ENCODE measurements at places on chromosomes 1 and 21.

DNA sequence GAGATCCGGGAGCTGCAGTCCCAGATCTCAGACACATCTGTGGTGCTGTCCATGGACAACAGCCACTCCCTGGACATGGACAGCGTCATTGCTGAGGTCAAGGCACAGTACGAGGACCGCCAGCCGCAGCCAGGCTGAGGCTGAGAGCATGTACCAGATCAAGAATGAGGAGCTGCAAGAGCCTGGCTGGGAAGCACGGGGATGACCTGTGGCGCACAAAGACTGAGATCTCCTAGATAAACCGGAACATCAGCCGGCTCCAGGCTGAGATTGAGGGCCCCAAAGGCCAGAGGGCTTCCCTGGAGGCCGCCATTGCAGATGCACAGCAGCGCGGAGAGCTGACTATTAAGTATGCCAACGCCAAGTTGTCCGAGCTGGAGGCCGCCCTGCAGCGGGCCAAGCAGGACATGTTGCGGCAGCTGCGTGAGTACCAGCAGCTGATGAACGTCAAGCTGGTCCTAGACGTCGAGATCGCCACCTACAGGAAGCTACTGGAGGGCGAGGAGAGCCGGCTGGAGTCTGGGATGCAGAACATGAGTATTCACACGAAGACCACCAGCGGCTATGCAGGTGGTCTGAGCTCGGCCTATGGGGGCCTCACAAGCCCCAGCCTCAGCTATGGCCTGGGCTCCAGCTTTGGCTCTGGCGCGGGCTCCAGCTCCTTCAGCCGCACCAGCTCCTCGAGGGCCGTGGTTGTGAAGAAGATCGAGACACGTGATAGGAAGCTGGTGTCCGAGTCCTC lies 25.5 kb downstream of the ETV3L start:
- no peak for DNase-seq

DNA sequence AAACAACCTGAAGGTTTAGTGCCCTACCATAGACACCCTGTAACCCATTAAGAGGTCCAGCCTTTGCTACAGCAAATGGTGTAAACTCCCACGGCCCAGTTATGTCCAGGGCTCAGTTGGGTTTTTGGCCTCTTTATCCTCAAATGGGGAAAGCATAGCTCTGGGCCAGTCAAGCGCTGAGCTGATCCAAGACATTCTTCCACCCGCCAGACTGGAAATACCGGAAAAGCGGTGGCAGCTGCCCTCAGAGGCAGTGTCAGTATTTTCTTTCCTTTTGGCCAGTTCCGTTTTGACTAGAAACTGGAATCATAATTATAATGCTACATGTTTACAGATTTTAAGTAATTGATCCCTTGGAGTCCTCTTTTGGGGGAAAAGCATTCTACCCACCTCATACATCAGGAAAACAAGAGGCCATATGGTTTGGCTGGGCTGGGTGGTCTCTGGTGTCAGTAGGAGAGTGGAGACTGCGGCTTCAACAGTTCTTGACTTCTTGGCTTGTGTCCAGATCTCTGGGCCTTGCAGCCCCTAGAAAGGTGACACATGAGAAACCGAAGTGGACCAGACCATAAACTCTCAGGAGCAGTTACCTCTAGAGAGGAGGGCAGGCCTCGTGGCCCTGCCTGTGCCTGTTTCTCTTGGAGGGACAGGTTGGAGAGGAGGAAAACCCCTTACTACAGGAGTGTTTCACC lies 30.2 kb upstream of the CLDN14 start:
- no peak for DNase-seq

DNA sequence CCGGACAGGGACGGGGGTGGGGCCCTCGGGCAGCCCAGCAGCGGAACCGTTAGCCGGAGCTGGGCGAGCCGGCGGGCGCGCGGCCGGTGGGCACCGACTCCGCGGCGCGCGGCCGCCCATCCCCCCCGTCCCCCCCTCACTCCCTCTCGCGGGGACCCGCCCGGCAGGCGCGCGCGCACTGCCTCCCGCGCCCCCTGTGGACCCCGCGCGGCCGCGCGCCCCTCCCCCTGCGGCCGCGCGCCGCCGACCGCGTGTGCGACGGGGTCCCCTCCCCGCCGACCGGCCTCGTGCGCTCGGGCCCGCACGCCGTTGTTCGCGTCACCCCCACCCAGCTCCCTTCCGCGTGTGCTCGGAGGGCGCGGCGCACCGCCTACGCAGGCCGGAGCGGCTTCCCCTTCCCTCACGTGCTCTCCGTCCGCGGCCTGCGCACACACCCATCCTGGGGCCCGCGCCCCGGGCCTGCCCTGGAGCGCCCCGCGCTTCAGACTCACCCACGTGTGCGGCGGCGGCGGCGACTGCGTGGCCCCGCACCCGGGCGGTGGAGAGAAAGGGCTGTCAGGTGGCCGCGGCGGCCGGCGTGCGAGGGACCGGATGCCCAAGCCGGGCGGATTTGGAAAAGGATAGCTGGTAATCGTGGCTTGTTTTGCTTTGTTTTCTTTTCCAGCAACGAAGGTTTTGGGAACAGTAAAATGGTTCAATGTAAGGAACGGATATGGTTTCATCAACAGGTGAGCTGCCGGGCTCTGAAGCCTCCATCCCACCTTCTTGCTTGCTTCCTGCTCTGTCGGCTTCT lies 717 bp downstream of the YBX1 start:
- peak; percentile 32 for DNase-seq

GRCh38 chr1:206429421-206429820 lies 40.9 kb upstream of the IKBKE start:
- no peak for DNase-seq

- DNase-seq = no peak
Measured at GRCh38 chr1:2050461-2050792, 216 bp downstream of the PRKCZ start.

DNA sequence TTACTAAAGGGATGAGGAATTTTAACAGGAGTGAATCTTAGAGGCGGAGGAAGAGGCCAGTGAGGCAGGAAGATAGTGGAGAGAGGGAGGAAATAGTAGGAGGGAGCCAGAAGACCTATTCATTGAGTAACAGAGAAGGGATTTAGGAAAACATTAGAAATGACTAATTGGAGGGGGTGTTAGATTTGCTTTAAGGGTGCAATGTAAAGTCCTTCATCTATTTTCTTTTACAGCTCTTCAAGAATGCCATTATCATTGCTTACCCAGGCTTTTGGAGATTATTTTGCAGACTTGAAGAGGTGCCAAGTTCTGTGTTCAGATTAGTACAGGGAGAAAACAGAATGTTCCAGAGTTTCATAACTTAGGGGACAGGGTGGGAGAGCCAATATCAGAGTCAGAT lies 33.8 kb downstream of the OR10J1 start:
- DNase-seq = no peak

DNA sequence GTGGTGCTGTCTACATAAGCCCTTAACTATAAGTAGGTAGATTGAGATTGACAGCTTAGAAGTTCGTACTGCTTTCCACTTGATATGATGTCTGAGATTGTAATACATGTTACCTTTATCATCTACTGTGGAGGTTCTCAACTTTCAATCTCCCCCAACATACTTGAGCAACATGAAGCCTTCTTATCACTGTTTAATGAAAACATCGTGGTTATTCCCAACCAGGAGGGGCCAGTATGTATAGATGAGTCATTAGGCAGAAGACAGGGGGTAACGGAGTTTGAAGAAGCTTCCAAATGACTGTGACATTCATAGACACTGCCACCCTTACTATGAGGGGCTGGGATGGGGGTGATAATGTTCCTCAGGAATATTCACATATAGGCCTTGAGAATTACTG lies 36.0 kb downstream of the CENPF start:
- DNase-seq = no peak

GRCh38 chr1:235650341-235651169 lies 971 bp upstream of the GNG4 start:
- no peak for DNase-seq

- no peak for DNase-seq
Measured at GRCh38 chr1:62424411-62424810, 12.4 kb upstream of the USP1 start.

GRCh38 chr1:110390692-110391245 lies at the start of gene SLC16A4:
Gene SLC16A4, minus strand, starts transcription at chr1:110391026. Its CDS starts 1,703 bp downstream, at chr1:110389323.
- no peak for DNase-seq

DNA sequence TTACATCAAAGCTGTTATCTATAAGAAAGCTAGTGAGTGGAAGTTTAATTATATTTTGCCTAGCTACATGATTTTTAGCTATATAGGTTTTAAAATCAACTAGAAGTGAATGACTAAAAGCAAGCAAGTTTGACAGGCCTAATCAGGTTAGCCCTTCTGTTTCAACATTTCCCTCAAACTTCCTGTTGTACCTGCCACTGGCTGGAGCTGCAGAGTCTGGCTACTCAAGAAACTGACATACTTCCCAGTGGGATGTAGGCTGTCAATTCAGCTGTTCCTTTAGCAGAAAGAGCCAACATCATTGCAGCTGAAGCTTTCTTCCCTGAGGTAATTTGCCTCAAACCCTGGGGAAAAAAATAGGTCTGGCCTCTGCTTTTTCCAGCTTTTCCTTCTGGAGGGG lies 87.1 kb upstream of the TNR start:
- no peak for DNase-seq

- DNase-seq = no peak
Measured at GRCh38 chr1:218916720-218917119, 257.0 kb upstream of the LYPLAL1 start.

DNA sequence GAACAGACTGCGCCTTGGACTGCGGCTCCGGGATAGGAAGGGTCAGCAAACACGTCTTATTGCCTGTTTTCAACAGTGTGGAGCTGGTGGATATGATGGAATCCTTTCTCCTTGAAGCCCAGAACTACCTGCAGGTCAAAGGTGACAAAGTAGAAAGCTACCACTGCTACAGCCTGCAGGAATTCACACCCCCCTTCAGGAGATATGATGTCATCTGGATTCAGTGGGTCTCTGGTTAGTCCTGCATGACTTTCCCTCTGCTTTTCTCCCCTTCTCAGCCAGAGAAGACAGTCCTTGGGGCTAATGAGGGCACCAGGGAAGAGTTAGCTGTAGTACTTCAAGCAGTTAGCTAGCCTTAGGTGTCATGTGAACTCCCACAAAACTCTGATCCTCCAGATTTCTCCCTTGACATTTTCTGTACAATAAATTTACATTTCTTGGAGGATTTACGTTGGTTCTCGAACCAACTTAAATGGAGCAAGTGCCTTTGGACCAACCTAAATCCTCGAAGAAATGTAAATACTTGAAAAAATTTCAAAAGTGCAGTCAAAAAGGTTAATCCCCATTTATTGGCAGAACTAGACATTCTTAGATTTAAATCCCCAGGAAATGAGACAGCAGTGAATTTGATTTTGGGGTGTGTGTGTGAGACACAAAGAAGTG lies 20.9 kb downstream of the NTMT2 start:
- DNase-seq = no peak

DNA sequence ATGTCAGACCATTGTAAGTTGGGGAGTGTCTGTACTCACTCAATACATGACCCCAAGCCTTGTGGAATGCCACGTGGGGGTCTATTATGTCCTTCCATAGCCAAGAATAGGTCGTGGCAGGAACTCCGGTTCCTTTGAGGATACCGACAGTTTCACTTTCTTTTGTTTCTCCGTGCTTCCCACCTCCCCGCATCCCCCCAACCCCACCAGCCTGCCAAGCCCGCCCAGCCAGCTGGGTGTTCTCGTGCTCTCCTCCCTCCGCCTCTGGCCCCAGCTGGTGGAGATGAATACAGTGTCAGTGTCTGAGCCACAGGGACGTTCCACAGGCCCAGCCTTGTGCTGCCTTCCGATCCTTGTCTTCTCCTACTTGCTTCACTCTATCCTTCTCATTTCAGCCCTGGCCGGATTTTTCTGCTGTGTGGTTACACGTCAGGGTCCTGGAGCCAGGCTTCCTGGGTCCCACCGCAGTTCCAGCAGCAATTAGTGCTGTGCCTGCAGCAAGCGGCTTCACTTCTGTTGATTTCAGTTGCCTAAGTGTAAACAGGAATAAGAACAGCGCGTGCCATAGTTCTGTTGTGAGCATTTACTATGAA lies 4.1 kb upstream of the AGTRAP start:
- DNase-seq = no peak

DNA sequence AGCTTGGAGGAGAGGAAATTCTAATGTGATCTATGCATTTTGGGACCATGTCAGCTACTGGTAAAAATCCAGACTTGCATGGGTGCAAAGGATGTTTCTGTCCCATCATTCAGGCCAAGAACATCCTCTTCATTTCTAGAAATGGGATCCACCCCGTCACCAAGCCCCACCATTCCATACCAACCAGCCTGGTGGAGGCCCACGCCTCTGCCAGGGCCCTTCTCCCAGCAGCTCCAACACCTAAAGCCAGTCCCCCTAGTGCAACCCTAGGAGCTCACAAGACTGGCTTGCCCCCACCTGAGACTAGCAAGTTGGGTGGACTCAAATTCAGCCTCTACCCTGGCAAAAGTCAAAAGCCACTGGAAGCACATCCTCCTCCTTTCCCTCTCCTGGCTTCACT lies 1.9 kb downstream of the ARHGEF11 start:
- no peak for DNase-seq

GRCh38 chr1:21217812-21218596 lies 41.3 kb upstream of the EIF4G3 start:
- peak; percentile 60 for DNase-seq

Data from 8988T (cell line).